NCI-H774 (cell line): ENCODE measurements at places on chromosomes 6 and 20.

DNA sequence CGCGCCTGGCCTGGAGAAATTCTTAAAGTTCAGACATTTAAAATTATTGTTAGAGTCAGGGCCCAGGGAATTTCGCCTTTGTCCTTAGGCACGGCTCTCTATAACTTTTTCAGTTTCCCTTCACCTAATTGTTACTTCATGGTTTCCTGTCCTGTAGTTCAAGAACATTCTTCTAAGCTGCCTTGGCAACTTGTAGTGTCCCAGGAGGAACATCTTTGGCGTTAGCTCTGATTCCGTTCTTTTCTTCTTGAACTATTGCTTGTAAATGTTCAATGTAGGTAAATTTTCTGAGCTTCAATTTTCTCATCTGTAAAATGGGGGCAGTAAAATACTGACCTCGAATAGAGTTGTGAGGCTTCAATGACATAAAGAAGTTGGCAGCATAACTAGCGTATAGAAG is 41.8 kb downstream of the TIAM2 start:
- no peak for DNase-seq

DNA sequence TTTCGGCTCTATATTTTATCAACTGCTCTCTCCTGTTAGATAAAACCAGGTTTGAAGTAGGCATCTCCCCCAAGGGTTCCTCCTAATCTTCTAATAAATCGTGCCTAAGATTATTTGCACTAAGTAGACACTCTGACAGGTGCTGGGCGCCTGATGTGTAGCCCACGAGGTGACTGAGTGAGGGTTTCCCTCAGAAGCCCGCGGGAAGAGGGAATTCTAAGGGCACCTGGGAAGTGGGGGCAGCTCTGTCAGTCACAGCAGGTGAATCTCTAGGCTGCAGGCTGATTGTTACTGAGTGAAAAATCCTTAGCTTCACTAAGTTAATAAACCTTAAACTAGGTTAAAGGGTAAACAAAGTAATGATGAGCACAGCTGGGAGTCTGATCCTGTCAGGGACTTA is 68.2 kb downstream of the PXDC1 start:
- DNase-seq, result no peak

GRCh38 chr6:24126586-24127192 is 674 bp downstream of the NRSN1 start:
- DNase-seq, result no peak

DNA sequence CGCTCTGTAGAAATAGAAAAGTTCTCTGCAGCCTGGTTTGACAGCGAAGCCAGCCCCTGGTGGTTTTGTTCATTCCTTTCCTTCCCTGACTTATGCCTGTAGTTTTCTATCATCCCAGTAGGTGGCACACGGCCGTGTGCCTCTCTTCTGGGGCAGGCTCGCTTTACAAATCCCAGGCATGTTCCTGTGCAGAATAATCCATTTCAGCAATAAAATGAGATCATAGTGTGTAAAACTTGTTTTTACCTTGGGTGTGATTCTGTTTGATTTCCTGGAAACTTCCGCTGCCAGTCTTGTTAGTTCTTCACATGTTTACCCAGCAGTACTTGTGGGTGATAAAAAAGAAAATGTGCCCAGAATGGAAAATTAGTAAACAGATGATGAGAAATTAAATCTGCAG is 7.4 kb upstream of the INSM1 start:
- DNase-seq, result peak; percentile 60

GRCh38 chr6:144564202-144564601 is 279.1 kb downstream of the UTRN start:
- no peak for DNase-seq
